ENCODE measurements at places on chromosomes 13 and 19.

GRCh38 chr19:5718579-5719273 lies 1.2 kb downstream of the LONP1 start:
- peak; percentile 24 for DNase-seq

DNA sequence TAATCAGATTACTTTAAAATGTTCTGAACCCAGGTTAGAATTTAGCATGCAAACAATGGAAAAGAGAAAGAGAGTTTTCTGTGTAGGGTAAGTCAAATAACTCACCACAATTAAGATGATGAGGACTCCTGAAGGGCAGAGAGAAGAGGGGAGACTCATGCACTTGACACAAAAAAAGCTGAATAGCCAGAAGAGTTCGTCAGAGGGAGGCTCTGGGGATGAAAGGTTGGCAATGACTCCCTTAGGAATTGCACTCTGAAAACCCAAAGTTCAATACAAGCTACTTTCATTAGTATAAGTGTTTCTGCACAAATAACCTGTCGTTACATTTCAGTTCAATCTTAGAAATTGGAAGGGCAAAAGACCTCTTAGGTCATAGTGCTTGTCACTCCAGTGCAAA lies 434.4 kb upstream of the PCDH9 start:
- DNase-seq = no peak

DNA sequence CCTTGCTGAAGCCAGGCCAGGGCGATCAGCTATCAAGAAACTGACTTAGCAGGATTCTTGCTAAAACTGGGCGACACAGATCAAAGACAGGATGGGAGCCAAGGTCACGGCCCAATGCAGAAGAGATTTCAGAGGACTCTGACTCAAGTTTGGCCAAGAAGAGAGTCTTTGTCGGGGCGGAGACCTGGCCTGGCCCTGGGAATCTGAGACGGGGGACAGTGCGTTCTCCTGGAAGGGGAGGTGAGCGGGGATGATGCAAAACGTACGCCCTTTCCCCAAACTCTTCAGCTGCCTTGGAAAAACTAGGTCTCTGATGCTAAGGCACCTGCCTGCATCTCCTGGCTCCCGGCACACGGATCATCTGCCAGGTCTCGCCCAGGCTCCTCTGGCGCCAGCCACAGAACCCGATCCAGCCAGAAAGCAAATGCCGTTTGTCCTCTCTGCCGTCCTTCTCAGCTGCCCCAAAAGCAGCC lies 9.8 kb downstream of the MVB12A start:
- no peak for DNase-seq

DNA sequence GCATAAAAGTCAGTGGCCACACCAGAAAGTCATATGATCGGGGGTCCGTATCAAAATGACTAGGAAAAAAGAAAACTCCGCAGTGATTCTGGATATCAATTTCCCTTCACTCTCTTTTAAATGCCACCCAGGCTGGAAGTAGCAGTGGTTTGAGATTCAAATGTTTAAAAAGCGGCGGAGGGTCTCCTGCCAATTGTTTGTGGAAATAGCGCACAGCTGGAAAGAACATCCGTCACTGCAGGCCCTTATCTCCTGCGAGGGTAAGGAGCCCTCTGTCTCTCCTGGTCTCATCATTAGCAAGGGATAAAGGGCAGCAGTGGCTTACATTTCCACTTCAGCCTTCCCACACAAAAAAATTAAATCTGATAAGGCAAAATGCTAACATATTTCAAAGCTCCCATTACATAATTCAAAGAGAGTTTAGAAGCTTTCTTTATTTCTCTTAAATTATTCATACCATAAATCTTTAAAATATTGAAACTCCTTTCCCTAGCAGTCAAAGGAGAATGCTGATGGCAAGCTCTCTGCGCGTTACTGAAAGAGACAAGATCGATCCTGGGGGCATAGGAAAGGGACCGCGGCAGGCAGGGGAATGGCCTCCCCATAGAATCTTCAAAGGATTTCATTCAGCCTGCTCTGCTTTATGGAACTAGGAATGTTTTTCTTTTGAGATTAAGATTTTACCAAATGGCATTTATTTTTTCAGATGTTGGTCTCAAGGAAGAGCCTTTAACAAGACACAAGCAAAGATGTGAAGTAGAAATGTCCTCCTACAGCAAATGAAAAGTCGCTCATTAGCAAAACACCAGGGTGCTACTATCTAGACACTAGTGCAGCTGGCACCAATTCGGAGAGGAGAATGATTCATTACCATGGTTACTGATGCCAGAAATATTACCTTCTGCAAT lies 35.0 kb downstream of the AMER2 start:
- no peak for DNase-seq

- DNase-seq = no peak
Observed at GRCh38 chr19:595326-596262, 5.9 kb downstream of the HCN2 start.

DNA sequence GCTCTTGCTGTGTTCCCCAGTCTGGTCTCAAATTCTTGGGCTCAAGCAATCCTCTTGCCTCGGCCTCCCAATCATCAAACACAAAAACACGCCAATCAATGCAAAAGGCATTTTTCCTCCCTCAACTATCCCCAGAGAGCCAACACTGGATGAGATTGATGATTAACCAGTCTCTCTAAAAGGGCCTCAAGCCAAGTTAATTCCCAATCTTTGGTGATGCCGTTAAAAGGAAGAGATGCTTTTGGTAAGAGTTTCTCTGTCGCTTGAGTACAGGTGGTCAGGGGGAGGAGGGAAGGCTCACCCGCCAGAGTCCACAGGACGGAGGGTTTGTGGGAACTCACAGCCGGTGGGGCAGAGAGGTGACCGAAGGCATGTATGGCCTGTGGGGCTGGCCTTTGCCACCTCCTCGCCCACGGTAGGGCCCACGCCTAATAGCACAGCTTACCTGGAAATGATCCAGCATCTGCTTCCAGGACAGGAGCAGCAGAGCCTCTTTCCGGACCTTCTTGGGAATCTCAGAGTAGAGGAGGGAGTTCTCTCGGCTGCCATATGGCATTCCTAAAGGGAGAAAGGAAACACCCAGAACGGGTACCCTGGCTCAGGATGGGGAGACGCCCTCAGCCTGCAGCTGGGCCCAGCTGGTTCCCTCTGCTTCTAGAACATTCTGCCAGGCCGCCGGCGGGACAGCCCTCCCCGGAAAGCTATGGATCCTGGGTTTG lies 18.1 kb downstream of the DPP9 start:
- no peak for DNase-seq

- no peak for DNase-seq
Observed at GRCh38 chr13:73870036-73870741, 264.0 kb downstream of the KLF12 start.

DNA sequence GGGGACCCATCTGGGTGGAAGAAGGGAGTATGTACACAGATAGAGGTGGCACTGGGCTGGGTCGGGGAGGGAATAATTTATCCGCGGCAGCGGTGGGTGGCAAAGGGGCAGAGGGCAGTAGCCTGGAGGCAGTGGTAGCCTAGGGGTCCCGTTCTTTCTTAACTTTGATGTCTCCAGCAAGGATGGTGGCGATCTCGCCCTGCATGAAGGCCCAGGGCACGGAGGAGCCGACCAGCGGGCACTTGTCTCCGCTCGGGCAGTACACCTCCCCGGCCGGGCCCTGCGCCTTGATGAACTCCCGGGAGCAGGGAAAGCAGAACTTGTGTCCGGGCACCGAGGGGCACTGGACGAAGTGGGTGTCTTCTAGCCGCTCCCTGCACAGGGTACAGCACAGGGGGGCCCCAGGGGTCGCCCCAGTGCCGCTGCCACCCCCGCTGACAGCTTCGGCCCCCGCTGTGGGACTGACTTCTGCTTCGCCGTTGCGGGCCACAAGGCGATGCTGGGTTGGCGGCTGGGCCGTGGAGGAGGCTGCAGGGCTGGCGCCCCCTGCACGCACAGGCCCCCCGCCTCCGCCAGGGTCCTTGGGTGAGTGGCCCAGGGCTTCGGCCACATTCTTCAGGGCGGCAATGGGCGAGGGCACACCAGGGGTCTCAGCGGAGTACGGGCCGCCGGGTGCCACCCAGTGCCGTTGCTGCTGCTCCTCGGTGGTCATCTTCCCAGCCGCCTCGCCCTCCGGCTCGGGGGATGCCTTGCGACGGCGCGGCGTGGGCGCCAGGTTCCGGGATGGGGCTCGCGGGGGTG lies 1.9 kb downstream of the IRF2BP1 start:
- no peak for DNase-seq

DNA sequence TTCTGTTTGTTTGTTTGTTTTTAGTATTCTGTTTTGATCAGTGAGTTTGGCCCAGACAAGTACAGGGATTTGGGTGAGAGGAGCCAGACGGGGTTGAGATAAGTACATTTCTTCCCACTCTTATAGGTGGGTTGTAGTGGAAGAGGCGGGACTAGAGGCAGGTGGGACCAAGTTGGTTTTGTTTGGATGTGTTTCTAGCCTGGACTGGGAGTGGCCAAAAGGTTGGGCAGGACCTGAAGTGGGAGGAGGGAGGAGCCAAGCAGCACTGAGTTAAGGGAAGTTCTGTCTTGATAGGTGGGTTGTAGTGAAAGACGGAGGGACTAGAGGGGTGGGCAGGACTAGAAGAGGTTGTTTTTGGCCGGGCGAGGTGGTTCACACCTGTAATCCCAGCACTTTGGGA lies 9.0 kb downstream of the DNASE2 start:
- no peak for DNase-seq

DNA sequence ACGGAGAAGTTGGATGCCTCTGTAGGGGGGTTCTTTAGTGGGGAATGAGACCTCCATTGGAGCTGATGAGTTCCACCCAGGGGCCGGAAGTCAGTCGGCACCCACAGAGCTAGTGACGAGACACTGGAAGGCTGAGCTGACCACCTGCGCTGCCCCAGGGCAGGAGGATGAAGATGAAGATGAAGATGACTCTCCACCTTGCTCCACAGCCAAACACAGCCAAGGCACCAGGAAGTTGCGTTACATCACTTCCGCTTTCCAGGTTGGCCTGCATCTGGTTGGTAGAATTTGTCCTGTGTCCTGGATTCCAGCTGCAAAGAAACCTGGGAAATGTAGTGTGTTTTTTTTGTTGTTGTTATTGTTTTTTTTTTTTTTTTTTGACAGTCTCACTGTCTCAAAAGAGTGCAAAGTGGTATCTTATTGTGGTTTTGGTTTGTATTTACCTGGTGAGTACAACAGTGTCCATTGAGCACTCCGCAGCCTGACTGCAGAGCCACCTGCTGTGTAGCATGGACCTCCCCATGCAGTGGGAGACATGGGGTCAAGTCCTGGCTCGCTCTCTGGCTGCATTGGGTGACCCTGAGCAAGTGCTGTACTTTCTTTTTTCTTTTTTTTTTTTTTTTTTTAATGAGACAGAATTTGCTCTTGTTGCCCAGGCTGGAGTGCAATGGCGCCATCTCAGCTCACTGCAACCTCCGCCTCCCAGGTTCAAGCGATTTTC lies 1.9 kb downstream of the TBC1D17 start:
- DNase-seq = peak; percentile 41

GRCh38 chr13:66461021-66461420 lies 769.1 kb downstream of the PCDH9 start:
- DNase-seq = no peak

DNA sequence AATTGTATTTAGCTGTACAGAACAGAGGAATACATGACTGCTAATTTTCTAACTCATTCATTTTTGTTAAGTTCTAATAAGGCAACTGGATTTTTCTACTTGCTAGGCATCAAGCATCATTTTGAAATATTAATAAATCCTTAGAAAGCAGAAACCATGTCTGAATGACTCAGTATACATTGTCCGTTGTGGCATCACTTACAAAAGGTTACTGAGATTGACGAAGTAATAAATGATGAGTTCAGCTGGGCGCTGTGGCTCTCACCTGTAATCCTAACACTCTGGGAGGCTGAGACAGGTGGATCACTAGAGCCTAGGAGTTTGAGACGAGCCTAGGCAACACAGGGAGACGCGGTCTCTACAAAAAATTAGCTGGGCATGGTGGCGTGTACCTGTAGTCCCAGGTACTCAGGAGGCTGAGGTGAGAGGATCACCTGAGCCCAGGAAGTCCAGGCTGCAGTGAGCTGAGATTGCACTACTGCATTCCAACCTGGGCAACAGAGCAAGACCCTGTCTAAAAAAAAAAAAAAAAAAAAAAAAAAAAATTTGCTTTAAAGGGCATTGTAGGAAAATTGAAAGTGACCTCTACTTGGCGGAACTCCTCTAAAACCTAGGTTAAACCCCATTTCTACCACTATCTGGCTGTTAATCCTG lies 36.6 kb downstream of the LHFPL6 start:
- no peak for DNase-seq

GRCh38 chr19:6616011-6616410 lies 25.1 kb upstream of the CD70 start:
- DNase-seq = no peak

DNA sequence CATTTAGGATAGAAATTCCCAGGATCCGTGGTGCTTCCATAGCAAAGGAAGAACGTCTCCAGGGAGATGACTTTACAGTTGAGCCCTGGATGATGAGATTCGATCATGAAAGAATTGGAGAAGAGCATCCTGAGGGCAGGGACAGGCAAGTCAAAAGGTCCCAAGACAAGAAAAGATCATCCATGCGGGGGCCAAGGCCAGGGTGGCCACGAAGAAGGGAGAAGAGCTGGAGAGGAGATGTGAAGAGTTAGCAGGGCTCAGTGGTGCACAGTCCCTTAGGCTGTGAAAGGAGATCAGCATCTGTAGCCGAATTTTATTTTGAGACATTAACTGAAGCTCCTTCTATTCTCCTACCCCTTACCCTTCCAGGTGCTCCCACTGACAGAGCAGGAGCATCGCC lies 28.9 kb downstream of the OR10H4 start:
- DNase-seq = no peak

DNA sequence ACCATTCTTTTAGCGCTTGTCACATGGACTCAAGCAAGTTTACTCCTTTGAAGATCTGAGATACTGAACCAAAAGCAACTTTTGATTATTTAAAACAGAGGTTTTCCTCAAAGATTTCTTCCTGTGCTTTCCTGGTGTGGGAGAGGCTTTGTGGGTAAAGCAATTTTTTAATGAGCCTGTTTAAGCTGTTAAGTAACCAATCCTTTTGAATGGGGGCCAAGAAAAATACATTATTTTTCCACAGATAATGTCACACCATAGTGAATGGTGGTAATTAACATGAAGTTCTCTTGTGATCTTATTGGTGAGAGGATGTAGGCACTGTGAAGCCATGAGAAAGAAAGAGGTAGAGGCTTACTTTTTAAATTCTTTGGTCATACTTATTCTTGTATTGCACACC lies 55.8 kb upstream of the OBI1 start:
- DNase-seq = no peak

DNA sequence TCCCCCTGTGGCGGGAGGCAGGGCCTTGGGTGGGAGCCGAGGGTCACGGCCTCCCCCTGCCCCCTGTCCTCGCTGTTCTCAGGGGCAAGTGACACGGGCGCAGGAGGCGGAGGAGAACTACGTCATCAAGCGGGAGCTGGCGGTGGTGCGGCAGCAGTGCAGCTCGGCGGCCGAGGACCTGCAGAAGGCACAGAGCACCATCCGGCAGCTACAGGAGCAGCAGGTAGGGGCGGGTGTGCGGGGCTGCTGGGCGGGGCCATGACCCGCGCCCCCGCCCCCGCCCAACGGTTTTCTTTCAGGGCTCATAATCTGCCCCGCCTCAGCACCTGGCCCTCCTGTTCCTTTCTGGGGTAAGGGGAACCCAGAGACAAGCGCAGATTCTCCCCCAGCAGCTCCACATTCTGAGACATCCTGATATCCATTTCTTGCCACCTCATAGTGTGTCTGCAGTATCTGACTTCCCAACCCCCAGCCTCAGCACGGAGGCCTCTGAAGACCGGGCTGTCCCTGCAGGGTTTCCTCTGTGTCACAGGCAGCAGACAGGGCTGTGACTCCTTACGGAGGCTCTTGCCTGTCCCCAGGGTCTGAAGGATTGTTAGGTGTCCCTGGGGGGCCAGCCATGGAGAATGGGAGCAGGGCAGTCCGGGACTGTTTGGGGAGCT lies 15.9 kb downstream of the PRR36 start:
- peak; percentile 23 for DNase-seq

All from hematopoietic multipotent progenitor cell (in vitro differentiated cells).